ENCODE measurements at places on chromosomes 7 and 10.
A peak's percentile ranks its signal among the peaks of the same experiment; 100 is the strongest.

GRCh38 chr7:134962270-134962780, 24.0 kb upstream of the AGBL3 start:
- DNase-seq = no peak

- DNase-seq = no peak
Observed at GRCh38 chr7:28533731-28534531, 121.6 kb downstream of the CREB5 start.

DNA sequence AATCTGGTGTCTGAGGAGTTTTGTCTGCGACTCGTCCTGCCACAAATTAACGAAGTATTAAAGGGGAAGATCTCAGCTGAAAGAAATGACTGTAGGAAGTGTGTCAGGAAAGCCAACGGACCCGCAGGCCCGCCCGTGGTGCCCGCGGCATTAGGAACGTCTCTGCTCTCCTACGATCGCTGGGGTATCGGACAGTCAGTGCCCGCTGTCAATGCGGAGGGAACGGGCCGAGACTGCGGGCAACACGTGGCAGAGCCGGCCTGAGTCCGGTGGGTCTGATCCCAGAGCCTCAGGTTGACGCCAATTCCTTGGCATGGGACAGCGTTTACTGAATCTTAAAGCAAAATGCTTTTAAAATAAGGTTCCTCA, 128.7 kb downstream of the KBTBD2 start:
- peak; percentile 73 for DNase-seq

GRCh38 chr10:89352802-89353201, 25.0 kb downstream of the IFIT3 start:
- no peak for DNase-seq

- DNase-seq = peak; percentile 77
Observed at GRCh38 chr10:10870523-10871241, 147.0 kb upstream of the CELF2 start.

- no peak for DNase-seq
Observed at GRCh38 chr7:150332852-150333635, 8.4 kb downstream of the RARRES2 start.

GRCh38 chr10:86371691-86372090, 5.1 kb upstream of the GRID1 start:
- no peak for DNase-seq

DNA sequence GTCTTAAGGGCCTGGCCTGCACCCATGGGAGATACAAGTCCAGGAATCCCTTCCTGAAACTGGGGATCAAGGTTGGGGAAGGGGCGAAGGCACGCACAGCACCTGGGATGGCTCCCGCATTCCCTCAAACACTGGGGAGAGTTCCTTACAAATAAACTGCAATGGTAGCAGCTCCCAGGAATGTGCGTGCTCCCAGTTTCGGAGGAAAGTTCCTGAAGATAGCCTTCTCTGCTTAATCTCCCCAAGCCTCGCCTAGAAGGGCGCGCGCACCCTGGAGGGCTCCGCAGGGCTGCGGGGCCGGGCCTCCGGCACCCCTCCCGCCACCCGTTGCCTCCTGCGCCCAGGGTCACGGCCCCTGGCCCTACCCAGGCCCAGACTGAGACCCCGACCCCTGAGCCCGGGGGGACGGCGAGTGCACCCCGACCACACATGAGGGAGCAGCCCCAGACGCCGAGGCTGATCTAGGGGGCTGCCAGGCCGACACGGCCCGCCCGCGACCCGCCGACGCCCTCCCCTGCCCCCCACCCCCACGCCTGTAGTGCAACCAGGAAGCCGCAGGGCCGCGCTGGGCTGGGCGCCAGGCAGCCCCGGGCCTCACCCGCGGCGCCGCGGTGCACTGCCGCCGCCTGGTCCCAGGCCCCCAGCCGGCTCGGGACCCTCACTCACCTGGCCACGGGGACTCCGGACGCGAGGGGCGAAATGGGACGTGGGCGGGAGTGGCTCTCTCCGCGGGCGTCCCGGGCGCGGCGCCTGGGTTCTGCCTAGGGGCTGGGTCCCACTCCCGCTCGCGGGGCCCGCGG, 460 bp downstream of the ANXA11 start:
- DNase-seq = peak; percentile 39

- DNase-seq = no peak
Observed at GRCh38 chr7:25850735-25851134, 301.3 kb upstream of the NFE2L3 start.

DNA sequence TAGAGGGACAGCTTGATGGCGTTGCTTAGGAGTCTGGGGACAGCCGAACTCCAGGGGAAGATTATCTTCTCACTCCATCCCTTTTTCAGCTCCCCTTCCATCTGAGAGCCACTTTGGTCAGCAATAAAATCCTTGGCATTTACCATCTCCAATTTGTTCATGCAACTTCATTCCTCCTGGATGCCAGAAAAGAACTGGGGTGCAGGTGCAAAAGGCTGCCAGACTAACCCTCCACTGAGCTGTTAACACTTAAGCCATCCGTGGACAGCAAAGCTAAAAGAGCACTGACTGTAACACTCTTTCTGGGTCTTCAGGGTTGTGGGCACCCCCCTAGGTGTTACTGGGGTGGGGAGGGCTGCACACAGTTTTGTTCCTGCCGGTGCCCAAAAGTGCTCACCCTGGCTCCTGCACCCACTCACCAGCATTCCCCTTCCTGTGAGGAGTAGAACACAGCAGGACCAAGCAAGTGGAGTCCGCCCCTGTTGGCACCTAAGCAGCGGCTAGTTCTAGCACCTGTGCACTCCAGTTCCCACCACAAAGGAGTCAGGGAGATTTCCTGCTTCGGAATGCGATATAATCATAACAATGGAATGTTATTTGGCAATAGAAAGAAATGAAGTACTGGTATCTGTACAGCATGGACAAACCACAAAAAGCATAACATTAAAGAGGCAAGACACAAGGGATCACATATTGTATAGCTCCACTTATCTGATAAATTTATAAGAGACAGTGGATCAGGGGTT, 95.1 kb downstream of the NPY start:
- no peak for DNase-seq

GRCh38 chr7:20650782-20651181, 35.3 kb downstream of the ABCB5 start:
- DNase-seq = no peak

DNA sequence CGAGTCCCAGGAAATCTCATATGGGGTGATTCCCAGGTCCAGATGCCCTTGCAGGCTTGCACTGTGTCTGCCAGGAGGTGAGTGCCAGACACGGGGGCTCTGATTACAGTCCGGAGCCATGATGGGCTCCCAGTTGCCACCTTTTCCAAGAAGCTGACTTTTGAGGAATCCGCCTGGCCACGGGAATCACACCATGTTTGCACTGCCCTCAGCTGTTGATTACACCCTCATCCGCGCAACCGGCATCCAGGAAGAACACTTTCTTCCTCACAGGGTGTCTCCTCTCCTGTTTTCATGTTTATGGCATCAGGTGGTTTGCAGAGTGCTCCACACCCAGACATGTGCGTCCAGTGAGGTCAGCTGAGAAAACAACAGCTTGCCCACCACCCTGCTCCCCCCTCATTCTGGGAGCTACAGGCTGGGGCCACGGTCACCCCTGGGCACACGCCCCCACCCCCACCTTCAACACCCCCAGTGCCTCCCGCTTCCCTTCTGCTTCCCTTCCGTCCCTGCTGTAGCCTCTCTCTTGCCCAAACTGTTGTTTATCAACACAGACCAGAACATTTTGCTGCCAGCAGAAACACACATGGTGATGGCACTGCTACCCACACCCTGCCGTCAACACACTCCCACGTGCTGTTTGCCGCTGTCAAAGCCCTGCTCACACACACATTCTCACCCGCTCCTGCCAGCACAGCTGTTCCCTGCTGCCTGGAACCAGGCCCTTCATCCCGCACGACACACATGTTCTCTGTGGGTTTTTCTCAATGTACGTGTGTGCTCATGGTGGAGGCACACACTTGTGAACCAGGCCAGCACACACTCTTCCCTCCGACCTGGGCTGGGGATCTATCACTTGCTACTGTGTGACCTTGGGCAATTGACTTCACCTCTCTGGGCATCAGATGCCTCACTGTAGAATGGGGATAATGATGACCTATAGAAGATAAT, 35.8 kb downstream of the DDIT4 start:
- DNase-seq = no peak

DNA sequence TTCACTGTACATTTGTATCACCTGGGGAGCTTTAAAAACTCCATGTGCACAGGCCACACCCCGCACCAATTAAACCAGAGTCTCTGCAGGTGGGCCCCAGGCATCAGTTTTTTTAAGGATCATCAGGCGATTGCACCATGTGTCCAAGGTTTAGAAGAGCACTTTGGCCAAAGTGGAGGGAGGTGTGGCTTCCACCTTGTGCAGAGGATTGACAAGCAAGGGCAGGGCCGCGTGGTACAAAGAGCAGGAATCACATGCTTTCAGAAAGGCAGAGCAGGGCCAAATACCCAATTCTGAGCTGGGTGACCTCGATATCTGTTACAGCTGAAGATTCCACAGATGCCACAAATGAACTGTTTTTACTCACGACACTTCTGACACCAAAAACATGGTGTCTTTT, 52.4 kb downstream of the NOC3L start:
- DNase-seq = no peak

DNA sequence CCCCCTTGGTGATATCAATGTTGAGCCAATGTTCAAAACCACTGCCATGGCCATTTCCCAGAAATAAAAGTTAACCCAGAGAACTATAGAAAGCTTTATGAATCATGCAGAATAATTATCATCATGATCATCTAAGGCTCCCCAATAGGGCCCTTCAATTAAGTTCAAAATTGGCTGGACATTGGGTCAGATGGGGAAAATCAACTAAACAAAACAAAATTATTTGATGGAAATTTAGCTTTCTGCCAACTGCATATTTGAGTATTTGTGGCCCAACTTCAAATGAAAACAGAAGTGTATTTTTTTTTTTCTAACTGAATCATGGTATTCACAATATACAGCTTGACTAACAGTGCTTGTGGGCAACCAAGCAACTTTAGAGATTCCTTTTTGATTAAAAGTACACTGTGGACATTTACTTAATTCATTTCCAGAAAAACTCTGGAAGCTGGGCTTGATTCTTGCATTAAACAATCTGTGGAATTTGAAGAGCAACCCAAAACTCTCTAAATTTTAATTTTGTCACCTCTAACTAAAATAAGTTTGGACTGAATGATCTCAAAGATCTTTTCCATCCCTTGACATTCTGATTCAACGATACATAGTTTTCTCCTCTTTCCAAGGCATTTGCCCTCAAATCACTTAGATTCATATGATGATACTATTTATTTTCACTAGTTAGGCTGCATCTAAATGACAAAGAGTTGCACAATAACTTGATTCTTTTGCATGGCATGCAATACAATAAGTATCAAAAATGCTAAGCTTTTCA, 203.2 kb downstream of the AHR start:
- DNase-seq = no peak

- no peak for DNase-seq
Observed at GRCh38 chr10:27068217-27068891, 31.9 kb downstream of the ANKRD26 start.

DNA sequence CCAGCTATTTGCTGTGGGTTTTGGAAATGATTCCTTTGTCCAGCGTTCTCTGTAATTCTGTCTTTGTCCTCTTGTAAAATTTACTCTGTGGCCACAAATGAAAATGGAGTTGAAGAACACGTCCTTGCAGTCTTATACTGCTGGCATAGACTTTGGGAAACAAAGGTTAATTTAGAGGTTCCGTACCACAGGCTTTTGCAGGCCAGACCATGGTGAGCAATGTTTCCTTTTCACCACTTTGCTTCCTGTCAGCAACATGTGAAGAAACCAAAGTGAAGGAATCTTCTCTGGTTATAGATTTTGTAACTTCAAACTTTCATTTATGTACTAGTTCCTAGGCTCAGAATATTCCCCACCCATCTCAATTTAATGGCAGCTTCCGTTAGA, 488.5 kb downstream of the MDFIC start:
- DNase-seq = no peak

DNA sequence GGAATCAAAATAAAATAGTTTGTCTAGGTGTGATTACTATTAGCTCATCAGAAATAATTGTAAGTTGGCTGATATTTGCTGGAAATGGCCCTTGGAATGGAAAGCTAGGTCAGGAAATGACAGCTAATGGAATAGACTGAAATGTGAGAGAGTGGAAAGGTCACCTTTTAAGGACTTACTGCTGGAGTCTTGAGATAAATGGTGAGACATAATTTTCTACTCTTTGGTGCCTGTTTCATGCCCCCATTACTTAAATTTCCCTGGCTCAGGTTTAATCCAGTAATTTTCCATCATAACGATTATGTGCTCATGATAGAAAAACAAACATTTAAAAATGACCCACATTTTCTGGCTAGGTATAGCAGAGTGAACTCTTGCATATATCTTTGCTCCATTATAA, 123.6 kb downstream of the ADAM22 start:
- DNase-seq = no peak

DNA sequence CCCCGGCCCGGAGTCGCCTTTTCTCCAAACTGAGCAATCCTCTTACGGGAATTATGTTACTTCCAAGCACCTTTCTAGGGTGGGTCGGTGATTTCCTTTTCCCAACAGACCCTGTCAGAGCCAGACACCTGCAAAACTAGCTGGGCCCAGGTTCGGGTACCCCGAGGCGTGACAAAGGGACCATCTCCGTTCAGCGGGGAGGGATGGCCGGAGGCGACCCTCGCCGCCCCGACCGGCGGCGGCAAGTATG, 445 bp downstream of the PPA1 start:
- DNase-seq = no peak

DNA sequence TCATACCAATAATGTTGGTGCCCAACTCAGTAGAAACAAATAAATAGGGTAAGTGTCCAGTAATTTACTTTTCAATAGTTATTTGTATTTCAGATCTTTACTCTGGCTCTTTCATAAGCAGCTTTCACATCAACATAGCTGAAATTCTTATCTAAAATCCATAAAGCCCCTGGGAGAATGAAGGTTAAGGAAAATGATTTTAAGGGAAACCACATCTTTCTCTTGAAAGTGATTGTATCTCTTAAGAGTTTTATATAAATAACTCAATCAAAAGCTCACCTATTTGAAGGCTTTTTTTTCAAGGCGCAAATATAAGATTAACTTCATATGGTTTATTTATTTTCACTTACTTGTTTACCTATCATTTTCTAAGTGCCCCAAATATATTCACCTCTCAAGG, 324.4 kb downstream of the HGF start:
- no peak for DNase-seq

DNA sequence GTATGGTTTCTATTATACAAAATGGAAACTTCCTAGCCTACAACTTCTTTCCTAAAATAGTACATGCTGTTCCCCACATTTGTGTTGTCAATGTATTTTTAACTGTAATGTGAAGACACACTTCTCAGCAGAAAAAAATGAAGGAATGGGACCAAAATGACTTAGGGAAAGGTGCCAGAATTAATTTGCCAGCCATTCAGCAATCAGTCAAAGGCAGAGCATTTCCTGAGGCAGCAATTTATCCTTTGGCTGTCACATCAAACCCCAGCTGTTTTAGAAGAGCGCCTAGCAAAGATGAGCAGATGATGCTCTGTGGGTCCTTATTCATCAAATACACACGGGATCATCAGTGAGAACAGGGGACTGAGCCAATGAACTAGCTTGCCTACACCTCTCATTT, 592.5 kb downstream of the KCNMA1 start:
- no peak for DNase-seq

Data from retina (tissue), 1 donor.